ENCODE measurements at places on chromosomes 11 and 22.

DNA sequence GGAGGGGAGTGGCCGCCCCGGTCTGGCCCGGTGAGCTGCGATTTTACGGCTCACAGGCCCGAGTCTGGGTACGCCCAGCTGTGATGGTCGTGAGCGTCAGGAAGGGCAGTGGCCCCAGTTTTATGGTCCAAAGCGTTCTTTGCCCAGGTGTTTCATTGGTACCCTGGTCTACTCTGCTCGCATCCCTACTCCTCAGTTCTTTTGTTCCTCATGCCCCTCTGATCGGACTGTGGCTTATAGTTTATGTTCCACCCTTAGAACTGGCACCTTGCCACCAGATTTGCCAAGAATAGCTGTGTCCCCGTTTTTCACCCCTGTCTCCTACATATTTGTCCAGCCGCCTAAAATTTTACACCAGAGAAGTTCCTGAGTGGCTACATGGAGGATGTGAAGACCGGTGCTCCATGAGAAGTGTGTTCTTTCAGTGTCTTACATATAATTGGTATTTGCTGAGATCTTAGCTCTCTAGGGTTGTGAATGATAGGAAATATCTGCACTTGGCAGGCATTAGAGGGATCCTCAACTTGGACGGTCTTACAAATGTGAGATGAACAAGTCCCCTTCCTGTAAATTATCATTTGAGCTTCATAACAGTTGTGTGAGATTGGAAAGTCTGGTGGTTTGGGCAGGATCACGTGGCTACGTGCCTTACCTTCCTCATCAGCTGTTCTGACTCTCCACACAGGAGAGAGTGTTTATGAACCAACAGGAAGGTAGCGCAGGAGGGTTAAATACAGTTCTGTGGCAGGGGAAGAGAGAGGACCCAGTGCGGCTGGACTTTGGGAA lies 1.1 kb downstream of the PANX1 start:
- DNase-seq = peak; percentile 15

DNA sequence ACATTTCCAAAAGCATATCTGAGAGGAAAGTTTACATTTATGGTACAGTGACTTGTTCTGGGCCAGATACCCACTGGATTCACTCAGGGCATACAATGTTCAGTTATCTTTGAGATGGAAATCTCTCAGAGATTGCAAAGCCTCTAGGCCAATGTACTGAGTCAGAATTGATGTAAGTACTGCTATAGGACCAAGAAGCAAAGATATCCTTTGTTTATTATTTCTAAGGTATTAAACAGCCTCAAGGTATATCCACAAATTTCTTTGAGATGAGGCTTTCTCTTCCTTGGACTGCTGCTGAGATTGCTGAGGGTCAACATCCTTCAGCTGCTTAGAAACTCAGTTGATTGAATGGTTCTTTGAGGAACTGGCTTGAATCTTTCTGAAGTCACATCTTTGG lies 484.0 kb downstream of the METTL15 start:
- no peak for DNase-seq

DNA sequence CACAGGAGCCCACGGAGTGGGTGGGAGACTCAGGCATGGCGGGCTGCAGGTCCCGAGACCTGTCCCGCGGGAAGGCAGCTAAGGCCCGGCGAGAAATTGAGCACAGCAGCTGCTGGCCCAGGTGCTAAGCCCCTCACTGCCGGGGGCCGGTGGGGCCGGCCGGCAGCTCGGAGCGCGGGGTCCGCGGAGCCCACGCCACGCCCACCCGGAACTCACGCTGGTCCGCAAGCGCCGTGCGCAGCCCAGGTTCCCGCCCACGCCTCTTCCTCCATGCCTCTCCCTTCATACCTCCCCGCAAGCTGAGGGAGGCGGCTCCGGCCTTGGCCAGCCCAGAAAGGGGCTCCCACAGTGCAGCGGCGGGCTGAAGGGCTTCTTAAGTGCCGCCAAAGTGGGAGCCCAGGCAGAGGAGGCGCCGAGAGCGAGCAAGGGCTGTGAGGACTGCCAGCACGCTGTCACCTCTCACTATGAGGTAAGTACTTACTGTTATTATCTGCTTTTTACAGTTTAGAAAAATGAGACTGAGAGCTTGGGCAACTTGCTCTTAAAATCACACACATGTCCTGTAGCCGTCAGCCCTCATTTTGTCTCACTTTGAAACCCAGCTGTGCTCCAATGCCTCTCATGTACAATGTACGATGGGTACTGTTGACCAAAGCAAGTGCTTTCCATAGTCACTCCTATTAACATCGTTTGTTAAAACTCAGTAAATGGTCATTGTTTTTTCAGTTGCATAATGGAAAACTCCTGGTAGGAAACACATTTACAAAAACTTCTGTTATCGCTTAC lies 12.2 kb upstream of the OR10D3 start:
- no peak for DNase-seq

DNA sequence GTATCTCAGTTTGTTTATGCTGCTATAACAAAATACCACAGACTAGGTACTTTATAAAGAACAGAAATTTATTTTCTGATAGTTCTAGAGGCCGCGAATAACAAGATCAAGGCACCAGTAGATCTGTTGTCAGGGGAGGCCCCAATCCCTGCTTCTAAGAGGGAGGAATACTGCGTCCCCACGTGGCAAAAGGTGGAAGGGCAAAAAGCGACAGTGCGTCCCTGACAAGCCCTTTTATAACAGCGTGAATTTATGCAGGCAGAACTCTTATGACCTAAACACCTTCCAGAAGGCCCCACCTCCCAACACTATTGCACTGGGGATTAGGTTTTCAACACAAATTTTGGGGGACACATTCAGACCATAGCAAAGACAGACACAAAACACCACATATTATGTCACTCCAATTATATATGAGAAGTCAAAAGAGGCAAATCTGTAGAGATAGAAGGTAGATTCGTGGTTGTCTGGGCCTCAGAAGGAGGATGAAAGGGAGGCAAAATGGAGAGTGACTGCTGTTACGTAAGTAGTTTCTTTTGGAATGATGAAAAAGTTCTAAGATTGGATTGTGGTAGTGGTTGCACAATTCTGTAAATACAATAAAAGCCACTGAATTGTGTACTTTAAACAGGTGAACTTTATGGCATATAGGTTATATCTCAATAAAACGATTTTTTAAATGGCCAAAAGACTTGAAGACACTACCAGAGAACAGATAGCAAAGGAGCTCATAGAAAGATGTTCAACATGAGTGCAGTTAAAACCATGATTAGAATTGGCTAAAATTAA lies 30.1 kb upstream of the TNRC6B start:
- no peak for DNase-seq

DNA sequence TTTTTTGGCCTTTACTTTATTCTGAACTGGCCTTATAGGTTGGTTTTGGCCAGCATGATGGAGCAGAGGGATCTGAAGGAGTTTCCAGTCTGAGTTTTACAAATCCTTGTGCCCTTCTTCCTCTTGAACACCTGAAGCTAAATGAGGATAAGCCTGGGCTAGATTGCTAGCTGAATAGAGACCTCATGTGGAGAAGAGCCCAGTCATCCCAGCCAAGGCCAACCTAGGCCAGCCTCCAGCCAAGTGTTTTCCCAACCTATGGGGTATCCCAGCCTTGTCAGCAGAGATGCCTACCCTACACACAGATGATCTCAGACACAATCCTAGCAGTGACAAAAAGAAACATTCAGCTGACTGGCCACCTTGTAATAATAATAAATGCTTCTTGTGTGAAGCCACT lies 966 bp upstream of the CASP12 start:
- no peak for DNase-seq

GRCh38 chr11:15665368-15665871 lies 550.7 kb downstream of the INSC start:
- no peak for DNase-seq

- DNase-seq = no peak
These were observed 207.7 kb downstream of the CEP164 start for GRCh38 chr11:117535201-117535849.

DNA sequence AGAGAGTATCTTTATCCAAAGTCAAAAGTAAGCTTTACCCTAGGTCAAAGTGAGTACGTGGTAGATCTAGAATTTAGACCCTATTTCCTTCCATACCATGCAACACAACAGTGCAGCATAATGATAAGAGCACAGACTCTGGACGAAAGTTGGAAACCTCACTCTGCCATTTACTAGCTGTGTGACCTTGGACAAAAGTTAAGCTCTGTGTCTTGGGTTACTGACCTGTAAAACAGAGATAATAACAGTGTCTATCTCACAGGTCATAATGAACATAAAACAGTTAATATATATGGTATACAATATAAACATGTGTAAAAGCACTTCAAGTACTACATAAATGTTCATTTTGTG lies 13.6 kb upstream of the CHRNA10 start:
- DNase-seq = no peak

DNA sequence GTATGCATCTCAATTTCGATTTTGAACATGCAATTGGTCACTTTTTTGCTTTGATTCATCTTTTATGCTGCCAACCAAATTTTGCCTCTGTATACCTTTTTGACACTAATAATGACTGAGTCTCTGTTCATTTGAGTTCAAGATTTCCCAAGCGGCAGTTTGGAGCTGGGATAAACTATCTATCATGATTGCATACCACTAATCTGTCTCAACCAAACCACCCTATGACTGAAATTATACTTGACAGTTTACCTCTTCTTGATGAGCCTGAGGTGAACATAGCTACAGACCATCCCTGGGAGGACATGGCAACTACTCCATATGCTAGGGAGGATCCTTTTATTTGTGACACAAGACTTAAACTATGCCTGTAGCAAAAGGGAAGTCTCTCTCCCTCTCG lies 146.2 kb downstream of the PAX6 start:
- no peak for DNase-seq

DNA sequence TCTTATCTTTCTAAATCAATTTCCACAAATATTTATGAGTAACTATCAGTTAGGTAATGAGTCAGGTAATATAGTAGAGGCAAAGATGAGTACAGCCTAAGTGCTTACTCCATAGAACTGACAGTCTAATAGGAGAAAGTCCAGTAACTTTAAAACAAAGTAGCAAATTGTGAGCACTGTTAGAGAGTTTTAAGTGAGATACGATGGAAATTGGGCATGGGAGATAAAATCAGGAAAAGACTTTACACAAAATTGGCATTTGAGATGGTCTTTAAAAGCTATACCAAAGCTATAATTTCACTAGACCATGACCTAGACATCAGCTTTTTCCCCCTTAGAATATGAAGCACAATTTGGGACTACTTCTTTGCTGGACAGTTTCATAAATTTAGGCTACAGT lies 113.7 kb downstream of the CSTPP1 start:
- DNase-seq = no peak

- no peak for DNase-seq
These were observed 130.7 kb upstream of the RCN1 start for GRCh38 chr11:31960126-31960525.

- DNase-seq = no peak
These were observed 12.4 kb downstream of the CRY2 start for GRCh38 chr11:45859661-45860140.

DNA sequence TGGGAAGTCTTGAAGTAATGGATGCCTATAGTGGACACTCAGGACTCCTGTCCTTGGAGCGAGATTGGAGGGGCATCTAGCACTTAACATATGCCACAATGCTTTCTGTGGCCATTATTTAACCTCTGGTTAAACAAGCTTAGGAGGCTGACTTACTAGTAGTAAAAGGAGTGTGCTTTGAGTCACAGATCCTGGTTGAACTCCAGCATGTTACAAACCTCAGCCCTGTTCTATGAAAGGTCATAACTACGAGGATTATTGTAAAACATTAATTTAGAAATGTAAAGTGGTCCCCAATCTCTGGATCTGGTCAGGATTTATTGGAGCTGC lies 1.1 kb upstream of the LBHD1 start:
- no peak for DNase-seq

DNA sequence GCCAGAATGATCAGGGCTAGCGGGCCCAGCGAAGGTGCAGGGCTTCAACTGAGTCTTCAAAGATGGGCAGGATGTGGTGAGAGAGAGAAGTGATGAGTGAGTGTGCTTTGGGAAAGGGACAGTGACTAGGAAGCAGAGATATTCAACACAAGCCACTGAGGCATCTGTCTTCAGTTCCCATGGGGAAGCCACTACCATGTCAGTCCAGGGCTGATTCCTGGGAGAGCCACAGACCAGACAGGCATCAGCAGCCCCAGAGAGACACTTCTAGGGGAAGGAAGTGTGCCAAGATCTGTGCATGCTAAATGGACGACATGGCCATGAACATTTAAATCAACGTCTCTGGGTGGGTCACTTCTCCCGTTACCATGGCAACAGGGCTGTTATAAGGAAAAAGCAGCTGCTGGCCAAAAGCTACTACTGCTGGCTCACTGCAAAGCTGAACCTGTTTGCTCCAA lies 28.5 kb downstream of the P4HA3 start:
- no peak for DNase-seq

DNA sequence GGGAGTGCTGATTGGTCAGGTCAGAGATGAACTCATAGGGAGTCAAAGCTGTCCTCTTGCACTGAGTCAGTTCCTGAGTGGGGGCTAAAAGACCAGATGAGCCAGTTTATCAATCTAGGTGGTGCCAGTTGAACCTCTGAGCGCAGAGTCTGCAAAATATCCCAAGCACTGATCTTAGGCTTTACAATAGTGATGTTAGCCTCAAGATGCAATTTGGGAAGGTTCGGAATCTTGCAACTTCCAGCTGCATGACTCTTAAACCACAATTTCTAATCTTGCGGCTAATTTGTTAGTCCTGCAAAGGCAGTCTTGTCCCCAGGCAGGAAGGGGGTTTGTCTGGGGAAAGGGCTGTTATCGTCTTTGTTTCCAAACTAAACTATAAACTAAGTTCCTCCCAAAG lies 92.3 kb upstream of the PARVA start:
- DNase-seq = no peak

DNA sequence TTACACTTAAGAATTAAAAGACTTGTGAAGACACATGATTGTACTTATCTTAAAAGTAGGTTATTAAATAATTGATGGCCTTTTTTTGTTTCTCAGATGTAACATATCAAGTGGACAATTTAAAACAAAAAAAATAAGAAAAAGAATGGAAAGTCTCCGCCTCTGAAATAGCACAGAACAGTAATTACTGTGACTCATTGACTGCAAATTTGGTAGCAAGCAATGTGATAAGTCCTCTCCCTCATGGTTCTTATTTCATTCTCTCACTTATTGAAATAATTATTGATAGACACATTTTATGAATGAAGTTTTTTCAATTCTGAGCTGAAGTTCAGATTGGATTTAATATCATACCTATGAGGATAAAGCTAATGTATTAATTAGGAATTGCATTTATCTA lies 717.9 kb upstream of the LUZP2 start:
- DNase-seq = no peak

GRCh38 chr11:113075586-113076095 lies 114.4 kb downstream of the NCAM1 start:
- no peak for DNase-seq

- DNase-seq = no peak
These were observed 27.6 kb downstream of the SCN4B start for GRCh38 chr11:118124929-118125535.

DNA sequence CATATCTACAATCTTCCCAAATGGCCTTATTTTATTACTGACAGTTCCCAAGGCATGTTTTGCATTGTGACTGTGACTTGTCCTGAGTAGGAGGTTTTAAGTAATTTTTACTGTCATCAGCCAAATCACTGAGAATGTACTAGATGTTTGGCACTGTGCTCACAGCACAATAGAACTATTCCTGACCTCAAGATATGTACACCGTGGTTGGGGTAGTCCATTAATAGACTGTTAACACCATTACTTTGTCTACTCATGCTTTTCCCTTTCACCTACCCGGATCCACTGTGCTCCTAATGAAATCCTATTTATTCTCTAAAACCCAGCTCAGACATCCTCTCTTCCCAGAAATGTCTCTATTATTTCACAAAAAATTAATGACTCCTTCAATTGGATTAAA lies 168.7 kb upstream of the TENM4 start:
- no peak for DNase-seq

- no peak for DNase-seq
These were observed 191.6 kb upstream of the PGR start for GRCh38 chr11:101321222-101321621.

- DNase-seq = no peak
These were observed 21.4 kb downstream of the KIAA1671 start for GRCh38 chr22:24973872-24974271.
